Stimulated activated CD4-positive, alpha-beta T cell treated with anti-CD3 and anti-CD28 coated beads, Interleukin-1b, Interleukin-23, amount 100 ng/mL, for 1 hour (primary cell): ENCODE measurements at places on chromosomes 7 and 10.

DNA sequence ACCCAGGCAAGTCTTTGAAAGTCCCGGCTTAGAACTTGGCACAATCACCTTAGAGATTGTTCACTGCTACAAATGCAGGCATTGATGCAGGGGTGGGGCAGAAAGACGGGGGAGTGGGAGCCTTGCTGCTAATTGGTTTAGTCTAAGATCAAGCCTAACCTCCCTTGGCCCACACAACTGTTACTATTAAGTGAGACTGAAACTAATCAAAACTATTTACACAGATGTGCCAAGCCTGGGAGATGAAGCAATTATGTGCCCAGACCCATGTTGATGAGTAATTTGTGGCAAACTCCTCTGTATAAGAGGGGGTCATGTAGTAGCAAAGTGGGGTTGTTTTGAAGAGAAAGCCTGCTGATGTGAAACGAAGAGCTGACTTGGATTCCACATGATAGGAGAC lies 178.2 kb upstream of the ITGB1 start:
- no peak for DNase-seq

DNA sequence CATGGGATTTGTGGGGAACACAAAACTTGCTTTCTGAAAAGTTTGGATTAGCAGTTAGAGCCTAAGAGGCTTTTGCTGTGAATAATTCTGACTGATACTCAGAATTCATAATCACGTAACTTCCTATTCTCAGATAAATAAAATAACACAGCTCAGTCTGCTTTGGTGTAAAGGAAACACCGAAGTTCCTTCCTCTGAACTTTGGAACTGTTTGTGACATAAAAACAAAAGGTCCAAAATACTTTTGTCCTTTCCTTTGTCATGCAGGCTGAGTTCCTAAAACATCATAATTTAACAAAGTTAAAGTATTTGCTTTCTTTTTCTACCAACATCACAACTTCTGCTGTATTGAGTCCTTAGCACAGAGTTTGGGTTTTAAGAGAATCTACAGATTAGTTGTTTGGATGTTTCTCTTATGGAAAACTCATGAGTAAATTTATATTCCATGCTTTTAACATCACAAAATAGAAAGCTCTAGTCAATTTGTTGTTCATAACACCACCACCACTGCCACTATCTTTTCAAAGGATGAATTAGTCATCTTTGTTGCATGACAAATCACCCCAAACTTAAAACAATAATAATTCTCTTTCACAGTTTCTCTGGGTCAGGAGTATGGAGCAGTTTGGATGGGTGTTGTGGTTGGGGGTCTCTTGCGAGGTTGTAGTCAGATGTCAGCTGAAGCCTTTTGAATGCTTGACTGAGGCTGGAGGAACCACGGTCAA lies 123.4 kb downstream of the REEP3 start:
- no peak for DNase-seq

GRCh38 chr7:132399367-132399766 lies 176.9 kb downstream of the PLXNA4 start:
- DNase-seq = no peak

DNA sequence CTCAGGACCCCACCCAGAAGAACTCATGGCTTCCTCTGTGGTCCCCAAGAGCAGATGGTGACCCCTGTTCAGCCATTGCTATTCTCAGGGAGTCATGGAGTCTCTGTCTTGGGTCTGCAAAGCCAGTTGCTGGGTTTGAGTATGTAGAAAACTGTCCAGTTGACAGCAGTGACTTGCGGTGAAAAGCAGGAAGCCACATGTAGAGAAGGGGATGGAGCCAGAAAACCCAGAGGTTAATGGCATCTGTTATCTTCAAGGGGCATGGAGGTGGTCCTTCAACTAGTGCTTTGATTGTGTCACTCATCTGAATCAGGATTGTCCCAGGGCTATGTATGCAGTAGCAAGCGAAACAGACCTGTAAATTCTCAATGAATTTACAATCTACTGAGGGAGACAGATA lies 86.3 kb upstream of the STK17A start:
- no peak for DNase-seq
